ENCODE measurements at places on chromosomes 11 and 22.

DNA sequence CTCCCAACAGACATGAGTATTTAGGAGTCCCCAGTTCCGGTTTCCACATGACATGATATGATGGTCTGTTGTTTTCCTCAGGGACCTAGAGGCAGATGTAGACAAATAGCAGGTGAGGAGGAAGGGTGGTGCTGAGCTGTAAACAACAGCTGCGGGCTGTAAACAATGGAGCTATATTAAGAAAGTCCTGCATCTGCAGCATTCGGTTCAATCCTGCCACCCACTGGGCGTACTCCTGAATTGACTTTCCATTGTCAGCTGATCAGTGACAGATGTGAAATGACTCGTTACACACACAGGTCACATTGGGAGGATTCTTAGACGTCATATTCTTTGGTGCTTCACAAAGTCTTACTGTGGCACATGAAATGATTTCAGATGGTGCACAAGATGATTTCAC is 26.8 kb upstream of the RAG1 start:
- DNase-seq: peak; percentile 82

GRCh38 chr22:37802310-37803194 is 5.2 kb upstream of the GCAT start:
- DNase-seq: peak; percentile 77

GRCh38 chr11:68337399-68337835 is 25.0 kb downstream of the LRP5 start:
- peak; percentile 70 for DNase-seq

DNA sequence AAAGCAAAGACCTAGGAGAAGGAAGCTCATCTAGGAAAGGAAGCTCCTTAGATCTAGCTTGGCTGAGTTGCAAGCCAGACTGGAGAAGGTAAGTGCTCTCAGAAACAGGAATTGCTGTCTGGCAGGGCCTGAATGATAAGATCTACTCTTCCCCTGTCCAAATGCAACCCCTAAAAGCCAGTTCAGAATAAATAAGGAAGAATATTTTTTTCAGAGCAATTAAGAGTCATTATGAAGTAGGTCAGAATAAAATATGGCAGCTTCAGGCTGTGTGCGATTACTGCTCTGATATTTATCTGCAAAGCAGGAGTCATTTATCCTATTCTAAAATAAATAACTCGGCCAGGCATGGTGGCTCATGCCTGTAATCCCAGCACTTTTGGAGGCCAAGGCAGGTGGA is 82.1 kb downstream of the PIWIL4 start:
- no peak for DNase-seq

GRCh38 chr22:50731811-50732624 is 6.0 kb upstream of the ACR start:
- peak; percentile 83 for DNase-seq

DNA sequence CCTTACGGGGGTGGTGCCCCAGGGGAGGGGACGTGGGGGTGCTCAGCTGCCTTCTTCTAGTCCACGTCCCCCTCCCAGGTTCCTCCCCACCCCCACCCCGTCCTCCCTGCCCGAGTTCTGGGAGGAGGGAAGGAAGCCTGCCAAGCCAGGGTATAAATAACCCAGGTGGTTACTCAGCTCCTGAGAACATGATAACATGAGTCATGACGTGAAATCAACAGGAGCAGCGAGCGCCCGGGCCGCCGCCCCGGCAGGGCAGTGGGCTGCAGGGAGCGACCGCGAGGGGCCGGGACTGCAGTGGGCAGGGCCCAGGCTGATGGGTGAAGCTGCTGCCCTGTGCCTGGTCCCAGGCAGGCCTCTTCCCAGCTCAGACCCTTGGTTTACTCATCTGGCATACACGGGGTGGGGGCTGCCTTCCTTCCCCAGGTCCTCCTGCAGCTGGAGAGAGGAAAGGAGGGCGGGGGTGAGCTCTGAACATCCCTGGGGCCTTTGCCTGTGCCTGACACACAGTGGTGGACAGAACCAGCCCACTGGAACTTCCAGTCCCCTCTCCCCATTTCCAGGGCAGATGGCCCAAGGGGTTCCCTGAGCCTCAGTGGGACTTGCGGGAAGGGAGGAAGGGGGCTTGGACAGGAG is 8.8 kb upstream of the PDGFB start:
- DNase-seq: peak; percentile 82

GRCh38 chr11:80107415-80107814 is 666.6 kb upstream of the TENM4 start:
- no peak for DNase-seq

- DNase-seq: peak; percentile 87
Observed at GRCh38 chr11:71452199-71453036, 585 bp upstream of the NADSYN1 start.

DNA sequence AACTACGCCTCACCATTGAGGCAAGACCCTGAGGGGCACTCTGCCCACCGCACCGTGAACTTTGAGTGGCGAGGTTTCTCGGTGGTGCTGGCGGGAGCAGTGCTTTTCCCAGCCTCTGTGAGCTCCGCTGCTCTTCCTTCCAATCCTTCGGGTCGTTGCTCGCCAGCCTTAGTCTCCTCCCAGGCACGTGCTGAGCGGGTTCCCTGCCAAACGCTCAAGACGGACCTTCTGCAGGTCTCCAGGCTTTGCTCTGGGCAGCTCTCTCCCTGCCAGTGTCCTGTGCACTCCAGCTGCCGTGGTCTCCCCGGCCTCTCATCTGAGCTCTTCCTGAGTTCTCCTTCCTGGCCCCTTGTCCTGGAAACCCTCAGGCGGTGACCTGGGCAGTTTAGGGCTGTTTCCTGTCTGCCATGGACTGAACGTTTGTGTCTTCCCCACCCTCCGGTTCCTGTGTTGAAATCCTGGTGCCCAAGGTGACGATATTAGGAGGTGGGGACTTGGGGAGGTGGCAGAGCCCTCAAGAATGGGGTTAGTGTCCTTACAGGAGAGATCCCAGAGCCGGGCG is 11.2 kb upstream of the MUC6 start:
- DNase-seq: no peak

DNA sequence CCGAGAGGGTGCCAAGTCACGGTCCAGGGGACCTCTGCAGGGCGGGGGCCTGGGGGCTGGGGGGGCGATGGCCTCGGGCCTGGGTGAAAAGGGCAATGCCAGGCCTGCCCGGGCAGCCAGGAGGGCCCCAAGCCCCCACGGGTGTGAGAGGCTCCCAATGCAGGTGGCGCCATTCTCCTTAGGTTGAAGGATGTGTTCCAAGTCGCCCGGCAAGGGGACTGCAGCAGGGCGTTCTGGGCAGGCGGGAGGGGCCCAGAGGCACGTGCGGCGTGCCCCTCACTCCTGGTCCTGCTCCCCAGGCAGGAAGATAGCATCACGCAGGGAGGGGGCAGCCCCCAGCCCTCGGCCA is 730 bp upstream of the TNNI2 start:
- DNase-seq: no peak

- no peak for DNase-seq
Observed at GRCh38 chr22:21064917-21065864, 19.4 kb downstream of the LRRC74B start.
